ENCODE measurements at places on chromosomes 16 and 17.

DNA sequence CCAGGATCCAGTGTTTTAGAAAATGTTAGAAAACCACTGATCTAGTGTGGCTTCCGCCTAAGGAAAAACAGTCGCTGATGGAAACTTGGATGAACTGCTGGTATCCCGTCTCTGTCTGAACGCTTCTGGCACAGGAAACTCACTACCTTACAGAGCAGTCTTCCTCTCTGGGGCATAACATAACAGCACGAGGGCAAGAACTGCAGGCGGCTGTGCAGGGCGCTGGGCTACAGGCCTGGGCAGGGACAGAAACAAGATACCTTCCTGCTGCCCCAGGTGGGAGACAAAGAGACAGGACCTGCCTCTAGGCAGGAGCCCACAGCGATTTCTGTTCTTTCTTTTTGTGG is 10.5 kb downstream of the MXRA7 start:
- no peak for DNase-seq

- no peak for DNase-seq
Observed at GRCh38 chr17:35847633-35848373, 20.9 kb downstream of the HEATR9 start.

DNA sequence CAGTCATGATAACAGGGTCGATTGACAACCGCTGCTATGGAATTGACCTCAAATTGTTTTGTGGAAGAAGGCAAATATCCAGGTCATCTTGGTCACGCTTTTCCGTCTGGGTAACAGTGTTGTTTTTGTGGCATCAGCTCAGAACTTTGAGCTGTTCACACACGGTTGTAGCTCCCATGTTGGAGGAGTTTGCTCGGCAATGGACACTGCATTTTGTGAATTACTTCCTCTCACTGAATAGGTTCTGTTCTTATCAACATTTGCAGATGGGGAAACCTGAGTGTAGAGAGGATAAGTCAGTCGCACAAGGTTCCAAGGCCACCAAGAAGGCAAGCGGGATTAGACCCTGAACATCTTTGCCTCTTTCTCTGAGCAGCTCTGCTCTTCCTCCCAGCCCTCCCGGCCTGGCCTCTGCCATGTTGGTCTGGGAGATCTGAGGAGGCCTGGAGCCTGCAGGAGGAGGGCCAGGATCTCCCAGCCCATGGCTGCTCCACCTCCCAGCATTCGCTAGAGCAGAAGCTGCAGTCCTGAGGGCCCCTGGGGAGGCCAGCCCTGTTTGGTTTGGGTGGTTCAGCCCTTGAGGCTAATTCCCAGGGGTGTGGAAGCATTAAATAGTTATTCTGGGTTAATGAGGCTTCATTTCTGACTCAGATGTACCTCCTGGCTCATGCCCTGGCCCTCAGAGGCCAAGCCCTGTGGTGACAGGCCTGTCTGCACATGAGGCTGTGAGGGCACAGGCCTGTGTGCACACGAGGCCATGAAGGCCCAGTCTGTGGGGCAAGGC is 154.1 kb upstream of the PLCG2 start:
- no peak for DNase-seq

- DNase-seq: no peak
Observed at GRCh38 chr17:6701719-6702118, 11.4 kb downstream of the SLC13A5 start.

GRCh38 chr16:54236773-54237172 is 49.8 kb downstream of the IRX3 start:
- DNase-seq: no peak

Data from left lobe of liver (tissue), 2 donors.